Caco-2 (cell line): ENCODE measurements at places on chromosomes 7 and 10.
A peak's percentile ranks its signal among the peaks of the same experiment; 100 is the strongest.

- no peak for DNase-seq
Measured at GRCh38 chr7:132430041-132430855, 146.0 kb downstream of the PLXNA4 start.

DNA sequence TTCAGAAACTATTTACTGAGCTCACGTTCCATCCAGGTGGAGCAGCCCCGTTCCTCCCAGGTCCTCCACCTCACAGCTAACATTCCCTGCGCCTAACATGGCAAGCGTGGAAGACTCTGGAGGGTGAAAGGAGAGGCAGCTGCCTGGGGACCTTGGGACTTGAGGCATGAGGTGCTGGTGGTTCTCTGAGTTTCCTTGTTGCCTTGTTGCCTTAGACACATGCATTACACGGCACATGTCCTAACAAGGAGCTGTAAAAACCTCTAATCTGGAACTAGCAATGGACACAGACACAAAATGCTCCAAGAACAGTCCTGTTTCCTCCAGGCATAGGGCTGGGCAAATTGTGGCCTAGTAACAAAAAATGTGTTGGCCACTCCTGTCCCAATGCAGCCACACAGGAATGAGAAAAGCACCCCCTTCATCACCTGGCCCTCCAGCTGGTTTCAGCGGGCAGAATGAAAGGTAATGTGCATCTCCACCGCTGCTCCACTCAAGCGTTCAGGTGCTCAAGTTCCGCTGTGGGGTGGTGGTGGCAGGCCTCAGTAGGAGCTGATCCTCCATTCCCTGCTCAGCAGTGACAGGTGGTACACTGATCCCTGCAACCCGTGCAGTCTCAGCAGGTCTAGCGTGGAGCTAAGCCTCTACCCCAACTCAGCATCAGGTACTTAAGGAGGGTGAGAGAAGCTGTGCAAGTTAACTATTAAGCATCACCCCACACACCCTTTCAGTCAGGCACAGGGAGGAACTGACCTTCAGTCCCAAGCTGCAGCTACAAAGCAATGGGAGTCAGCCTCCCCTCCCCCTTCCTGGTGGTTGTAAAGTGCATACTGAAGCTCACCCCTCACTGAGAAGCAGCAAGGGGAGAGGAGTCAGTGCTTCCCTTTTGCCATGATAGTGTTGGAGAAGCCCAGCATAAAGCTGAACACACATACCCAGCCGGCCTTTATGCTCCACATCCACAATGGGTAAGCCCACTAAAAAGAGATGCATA lies 382.8 kb downstream of the SDK1 start:
- peak; percentile 39 for DNase-seq

DNA sequence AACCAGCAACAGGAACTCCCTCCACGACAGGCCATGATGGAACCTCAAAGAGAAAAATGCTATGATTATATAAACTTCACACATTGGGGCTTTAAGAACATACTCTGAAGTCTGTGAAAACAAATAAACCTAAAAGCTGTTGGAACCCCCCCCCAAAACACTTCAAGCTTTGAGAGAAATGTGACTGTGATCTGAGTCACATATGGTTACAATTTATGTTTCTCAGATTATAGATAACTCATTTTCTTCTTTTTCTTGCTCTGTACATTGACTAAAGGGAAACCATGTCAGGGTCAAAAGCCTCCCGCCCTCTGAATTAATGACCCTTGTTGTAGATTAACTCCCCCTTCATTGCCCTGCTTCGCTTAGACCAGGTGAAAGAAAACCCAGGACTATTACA lies 15.8 kb downstream of the VOPP1 start:
- no peak for DNase-seq

GRCh38 chr10:3559527-3559926 lies 225.5 kb downstream of the KLF6 start:
- DNase-seq, result no peak

- no peak for DNase-seq
Measured at GRCh38 chr10:111511751-111512150, 434.9 kb downstream of the ADRA2A start.

DNA sequence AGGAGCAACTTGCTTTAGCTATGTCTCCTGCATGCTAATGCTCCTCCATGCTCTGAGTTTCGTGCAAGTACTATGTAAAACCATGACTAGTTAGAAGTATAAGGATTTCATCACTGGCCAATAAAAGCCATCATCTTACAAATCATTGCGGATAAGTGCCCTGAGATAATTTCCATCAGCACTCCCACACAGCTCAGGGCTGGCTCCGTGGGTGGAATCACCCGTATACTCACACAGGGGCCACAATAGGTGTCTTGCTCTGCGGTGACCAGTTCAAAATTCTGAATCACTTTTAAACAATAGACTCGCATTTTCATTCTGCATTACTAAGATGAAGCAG lies 227.4 kb downstream of the PARD3 start:
- no peak for DNase-seq

GRCh38 chr7:104906556-104906955 lies 107.4 kb upstream of the KMT2E start:
- DNase-seq, result no peak

- DNase-seq, result no peak
Measured at GRCh38 chr7:151349507-151349853, 7.9 kb downstream of the NUB1 start.

- DNase-seq, result no peak
Measured at GRCh38 chr10:129864601-129865126, 99.4 kb downstream of the EBF3 start.

GRCh38 chr10:26408858-26409494 lies 29.2 kb upstream of the APBB1IP start:
- no peak for DNase-seq

DNA sequence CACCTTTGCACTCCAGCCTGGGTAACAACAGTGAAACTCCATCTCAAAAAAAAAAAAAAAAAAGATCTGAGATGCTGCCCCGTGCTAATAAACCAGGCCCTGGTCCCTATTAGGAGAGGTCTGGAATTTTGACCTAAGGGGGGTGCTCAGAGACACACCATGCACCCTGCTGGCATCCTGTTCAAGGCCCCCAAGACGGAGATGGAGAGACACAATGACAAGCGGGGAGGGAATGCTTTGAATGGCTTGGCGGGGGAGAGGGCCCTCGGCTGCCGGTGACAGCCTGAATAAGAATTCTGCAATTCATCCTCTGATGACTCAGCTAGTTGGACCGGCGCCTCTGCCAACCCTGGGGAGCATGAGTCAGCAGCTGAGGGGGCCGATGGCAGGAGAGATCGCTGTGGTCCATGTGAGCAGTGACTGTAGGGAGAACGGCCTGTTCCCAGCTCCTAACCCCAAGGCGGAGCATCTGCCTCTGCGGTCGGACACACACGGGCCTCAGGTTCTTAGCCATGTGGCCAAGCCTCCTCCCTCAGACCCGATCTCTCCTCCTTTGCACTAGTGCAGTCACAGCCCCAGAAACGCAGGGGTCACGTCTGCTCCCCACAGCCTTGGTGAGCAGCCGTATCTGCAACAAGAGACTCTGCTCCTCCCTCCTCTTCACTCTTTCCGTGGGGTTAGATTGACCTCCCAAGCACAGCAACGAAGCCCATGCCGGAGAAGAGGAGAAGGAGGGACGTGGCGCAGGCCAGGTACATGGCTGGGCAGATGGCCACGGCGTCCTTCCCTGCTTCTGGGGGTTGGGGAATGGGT lies 14.9 kb downstream of the TRIM56 start:
- DNase-seq, result peak; percentile 70

GRCh38 chr7:14196555-14196954 lies 207.1 kb upstream of the ETV1 start:
- DNase-seq, result no peak

GRCh38 chr10:132353456-132354355 lies 21.7 kb downstream of the LRRC27 start:
- DNase-seq, result no peak

DNA sequence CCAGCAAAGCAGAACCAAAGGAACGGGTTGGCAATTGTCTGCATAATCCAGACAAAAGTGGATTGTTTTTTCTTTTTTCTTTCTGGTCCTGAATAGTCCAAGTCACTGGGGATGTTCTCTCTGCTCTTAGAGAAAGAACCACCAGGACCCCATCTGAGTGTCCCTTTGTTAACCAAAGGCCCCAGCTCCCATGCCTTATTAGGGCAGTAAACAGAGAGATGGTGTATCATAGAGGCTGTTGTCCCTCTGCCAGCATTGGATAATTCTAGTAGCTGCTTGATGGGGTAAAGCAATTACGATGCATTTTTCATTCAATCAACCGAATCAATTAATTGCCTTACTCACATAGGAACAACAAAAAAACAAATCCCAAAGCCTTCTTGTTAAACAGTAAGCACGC lies 213.0 kb downstream of the BUB3 start:
- DNase-seq, result no peak

- DNase-seq, result peak; percentile 90
Measured at GRCh38 chr7:140517546-140518369, 38.5 kb upstream of the MKRN1 start.

- DNase-seq, result no peak
Measured at GRCh38 chr10:43160921-43161255, 22.6 kb downstream of the CSGALNACT2 start.

DNA sequence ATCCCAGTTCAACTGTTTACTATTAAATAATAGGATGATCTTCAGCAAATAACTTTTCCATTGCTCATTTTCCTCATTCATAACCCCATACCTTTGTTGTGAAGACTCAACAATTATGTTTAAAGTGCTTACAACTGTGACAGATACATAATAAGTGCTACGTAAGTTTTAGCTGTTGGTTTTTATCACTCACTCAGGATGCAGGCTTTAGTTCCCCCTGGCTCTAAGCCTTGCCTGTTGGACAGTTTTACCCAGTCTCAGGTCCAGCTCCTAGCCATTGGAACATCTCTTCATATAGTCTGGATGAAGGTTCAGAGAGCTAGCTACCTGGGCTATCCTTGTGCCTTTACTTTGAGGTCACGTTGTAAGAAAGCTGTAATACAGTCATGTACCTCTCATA lies 353.2 kb downstream of the CRPPA start:
- DNase-seq, result no peak

- no peak for DNase-seq
Measured at GRCh38 chr10:14191871-14192270, 138.9 kb downstream of the FRMD4A start.

DNA sequence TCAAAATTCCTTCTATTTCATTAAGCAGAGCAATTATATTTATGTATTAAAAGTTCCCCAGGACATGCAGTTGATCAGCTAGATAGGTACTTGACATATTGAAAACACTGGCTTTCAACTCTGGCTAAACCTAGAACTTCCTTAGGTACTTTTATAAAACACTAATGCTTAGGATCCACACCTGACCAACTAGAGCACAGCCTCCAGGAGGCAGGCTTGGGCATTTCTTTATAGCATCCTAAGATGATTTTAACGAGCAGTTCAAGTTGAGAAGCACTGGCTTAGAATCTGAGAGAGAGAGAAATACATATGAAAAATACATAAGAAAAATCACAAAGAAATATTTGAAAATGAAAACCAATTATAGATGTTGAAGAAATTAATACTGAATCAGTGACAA lies 20.8 kb downstream of the SLC26A5 start:
- DNase-seq, result no peak

GRCh38 chr10:80471715-80472233 lies 17.7 kb downstream of the TSPAN14 start:
- DNase-seq, result no peak

DNA sequence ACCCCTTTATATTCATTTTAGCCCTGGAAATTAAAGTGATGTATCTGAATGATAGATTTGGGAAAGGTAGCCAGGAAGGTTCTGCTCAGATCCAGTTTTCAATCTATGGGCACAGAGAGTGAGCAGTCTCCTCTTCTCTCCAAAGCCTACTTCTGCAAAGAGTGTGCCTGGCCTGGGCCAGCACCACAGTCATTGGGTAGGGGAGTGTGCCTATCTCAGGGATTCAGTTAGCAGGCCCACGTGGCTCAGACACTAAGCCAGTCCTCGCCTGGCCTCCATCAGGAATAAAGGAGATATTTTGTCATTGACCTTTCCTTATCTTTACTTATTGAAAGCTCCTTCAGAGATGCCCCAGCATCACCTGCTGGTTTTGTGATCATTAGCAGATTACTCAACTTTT lies 215.8 kb upstream of the CCDC6 start:
- DNase-seq, result no peak

DNA sequence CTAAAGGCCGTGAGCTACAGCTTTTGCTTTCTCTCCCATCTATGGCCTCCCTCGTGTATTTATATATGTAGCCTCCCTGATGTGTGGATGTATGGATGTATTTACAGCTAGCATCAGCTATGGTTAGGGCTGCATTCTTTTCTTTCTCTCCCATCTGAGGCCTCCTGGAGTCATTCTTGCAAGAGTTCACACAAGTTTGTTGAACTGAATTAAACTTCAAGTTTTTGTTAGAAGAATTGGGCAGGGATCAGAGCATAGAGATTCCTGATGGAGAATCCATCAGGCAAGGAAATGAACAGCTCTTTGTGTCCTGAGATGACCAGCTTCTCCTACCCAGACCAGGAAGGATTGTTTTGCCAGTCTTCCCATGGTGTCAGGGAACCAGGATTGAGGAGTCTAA lies 60.3 kb downstream of the AHCYL2 start:
- no peak for DNase-seq

GRCh38 chr10:29472301-29473086 lies 162.3 kb downstream of the SVIL start:
- DNase-seq, result no peak

DNA sequence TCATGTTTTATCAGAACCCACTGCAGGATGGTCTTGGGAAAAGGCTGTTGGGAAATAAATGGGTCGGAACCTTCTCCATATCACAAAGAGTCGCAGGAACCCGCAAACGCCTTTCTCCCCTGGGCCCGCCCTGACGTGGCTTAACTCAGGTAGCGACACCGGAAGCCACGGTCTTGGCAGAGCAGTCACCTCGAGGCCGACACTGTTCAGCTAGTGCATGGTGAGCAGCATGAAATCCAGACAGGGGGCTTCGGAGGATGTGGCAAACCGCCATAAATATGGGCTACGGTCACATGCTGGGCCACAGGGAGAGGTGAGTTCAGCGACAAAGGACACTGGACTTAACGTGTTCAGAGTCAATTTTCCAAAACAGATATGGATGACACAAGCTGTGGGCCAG lies 421.9 kb downstream of the PTPRN2 start:
- no peak for DNase-seq

- no peak for DNase-seq
Measured at GRCh38 chr7:139783647-139784385, 6.0 kb upstream of the HIPK2 start.

- no peak for DNase-seq
Measured at GRCh38 chr7:36806891-36807290, 82.6 kb upstream of the AOAH start.

DNA sequence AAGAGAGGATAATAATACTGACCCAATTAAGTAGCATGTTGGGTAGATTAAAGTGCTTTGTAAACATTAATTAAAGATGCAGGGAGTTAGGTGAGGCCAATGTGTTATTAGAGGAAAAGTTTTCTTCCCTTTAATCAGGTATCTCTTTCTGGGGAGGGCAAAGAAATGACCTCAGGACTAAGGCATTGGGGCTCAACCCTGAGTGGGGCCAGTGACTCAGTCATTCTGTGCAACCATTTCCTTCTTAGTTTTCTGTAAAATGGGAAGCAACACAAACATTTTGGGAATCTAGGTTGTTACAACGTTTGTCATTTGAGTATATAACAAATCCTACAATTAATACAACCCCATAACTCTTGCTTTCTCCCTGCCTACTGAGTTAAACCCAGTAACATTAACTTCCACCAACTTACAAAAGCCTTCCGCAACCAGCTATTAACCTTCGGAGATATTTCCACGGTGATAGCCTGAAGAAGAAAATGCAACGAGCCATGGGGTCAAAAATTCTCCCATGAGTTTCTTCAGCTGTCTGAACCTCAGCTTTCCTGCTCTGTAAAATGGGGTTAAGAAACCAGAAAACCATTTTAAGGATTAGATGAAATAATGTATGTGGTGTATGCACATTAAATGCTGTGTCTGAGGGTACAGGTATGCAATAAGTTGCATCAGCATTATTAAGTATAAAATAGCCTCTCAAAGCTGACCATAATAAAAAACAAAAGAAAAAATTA lies 965 bp upstream of the PROSER2 start:
- DNase-seq, result no peak
